ENCODE measurements at places on chromosomes 3 and 15. TPM values are rescaled to one million over a fixed set of nuclear protein-coding genes. Genes with fewer than 3 reads are reported as not detected.

GRCh38 chr3:128490915-128491690, 1.9 kb downstream of the GATA2 start:
- DNase-seq = no peak

SAXO2 gene
- 4.4 TPM for total RNA-seq

CORO2B gene
- total RNA-seq = 0.11 TPM

GRCh38 chr15:78840661-78841375, 29.6 kb upstream of the ADAMTS7 start:
- DNase-seq = no peak

CHRM5 gene
- not detected for total RNA-seq

DNA sequence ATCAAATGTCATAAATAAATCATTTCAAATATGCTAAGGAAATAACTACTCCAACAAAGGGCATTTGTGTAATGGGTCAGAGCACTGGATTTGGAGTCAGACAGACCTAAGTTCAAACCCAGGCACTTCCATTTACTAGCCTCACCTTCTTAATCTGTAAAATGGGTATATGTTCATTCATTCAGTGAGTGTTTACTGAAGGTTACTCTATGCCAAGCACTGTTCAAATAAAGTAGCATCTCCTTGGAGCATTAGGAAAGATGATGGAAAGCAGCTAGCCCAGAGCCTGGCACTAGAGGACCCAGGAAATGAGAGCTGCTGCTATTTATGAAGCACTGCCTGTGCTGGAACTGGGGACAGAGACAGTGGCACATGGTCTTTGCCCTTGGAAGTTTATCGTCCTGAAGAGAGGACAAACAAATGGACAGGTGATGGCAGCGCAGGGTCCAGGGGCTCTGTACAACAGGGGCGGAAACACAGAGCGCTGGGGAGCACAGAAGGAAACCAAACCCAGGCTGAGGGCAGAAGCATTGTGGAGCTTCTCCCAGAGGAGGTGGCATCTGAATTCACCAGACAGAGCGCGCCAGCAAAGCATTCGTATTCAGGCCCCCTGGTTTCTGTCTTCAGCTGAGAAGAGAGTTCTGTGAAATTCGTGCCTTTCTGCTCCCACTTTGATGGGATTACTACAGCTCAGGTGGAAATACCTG, 19.0 kb downstream of the TM4SF4 start:
- DNase-seq = no peak

PPP1R14D gene
- total RNA-seq = not detected

CACNA1D gene
- total RNA-seq = 0.33 TPM

GRIP2 gene
- not detected for total RNA-seq

Measured in activated CD4-positive, alpha-beta T cell treated with anti-CD3 and anti-CD28 coated beads for 36 hours (primary cell).